ENCODE measurements at places on chromosomes 3 and 15.

DNA sequence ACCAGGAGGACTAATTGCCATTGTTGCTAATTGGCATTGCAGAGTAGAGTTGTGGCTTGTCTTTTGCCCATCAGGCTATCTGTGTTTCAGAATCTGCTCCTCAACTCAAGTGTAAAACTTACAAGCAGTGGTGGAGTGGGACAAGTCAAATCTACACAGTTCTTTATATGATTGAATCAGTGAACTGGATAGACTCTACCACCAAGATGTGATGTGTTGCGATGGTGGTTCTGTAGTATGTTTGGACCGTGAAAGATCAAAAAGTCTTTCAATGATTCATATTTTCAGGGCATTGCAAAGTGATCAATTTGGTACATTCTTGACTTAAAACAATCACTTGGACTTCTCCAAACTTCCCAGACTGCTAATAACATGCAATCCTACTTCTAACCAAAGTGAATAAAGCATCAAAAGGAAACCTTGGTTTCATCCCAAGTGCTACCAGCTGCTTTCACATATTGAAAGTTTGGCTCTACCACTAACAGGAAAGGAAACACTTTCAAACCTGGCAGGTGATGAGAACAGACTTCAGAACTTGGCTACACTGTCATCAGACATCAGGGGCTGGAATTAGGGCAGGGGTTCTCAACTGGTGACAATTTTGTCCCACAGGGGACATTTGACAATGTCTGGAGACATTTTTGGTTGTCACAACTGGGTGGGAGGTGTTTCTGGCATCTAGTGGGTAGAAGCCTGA, 844.7 kb upstream of the CFAP20DC start:
- H3K27me3 ChIP-seq, result no peaks in the 10 kb centered on the region
- no peak for DNase-seq
- no peak overlapping the region for H3K27ac ChIP-seq
- H3K4me1 ChIP-seq, result peaks cover 16% of the 10 kb centered on the region
- H3K36me3 ChIP-seq, result peaks cover 15% of the 10 kb centered on the region

- H3K27ac ChIP-seq, result no peak overlapping the region
- no peaks in the 10 kb centered on the region for H3K27me3 ChIP-seq
- H3K36me3 ChIP-seq, result peaks cover 15% of the 10 kb centered on the region
Observed at GRCh38 chr15:25711691-25712090, 151.4 kb downstream of the ATP10A start.

- H3K27me3 ChIP-seq, result no peaks in the 10 kb centered on the region
- H3K4me3 ChIP-seq, result peak within 1 kb of the TSS; percentile 93
- peaks cover 1% of the 10 kb centered on the region for H3K36me3 ChIP-seq
- peaks cover 15% of the 10 kb centered on the region for H3K4me1 ChIP-seq
- H3K27ac ChIP-seq, result peak within 1 kb of the TSS; percentile 95
Observed at GRCh38 chr3:138594150-138594934, at the start of gene CEP70. CEP70 (minus strand) TSS chr3:138594260; CDS start chr3:138572927, 21,333 bp downstream.

GRCh38 chr3:65948841-65949573, 89.7 kb downstream of the MAGI1 start:
- DNase-seq, result no peak
- no peaks in the 10 kb centered on the region for H3K36me3 ChIP-seq
- no peak overlapping the region for H3K27ac ChIP-seq
- H3K4me1 ChIP-seq, result peaks cover 3% of the 10 kb centered on the region

- no peak overlapping the region for H3K27ac ChIP-seq
- DNase-seq, result no peak
- H3K36me3 ChIP-seq, result no peaks in the 10 kb centered on the region
- H3K4me1 ChIP-seq, result peaks cover 5% of the 10 kb centered on the region
- no peak overlapping the region for H3K4me3 ChIP-seq
Observed at GRCh38 chr3:31960793-31961431, 20.1 kb downstream of the OSBPL10 start.
